Type B pancreatic cell (in vitro differentiated cells): ENCODE measurements at places on chromosomes 1 and 21. TPM values are rescaled to one million over a fixed set of nuclear protein-coding genes. Genes with fewer than 3 reads are reported as not detected.

DNA sequence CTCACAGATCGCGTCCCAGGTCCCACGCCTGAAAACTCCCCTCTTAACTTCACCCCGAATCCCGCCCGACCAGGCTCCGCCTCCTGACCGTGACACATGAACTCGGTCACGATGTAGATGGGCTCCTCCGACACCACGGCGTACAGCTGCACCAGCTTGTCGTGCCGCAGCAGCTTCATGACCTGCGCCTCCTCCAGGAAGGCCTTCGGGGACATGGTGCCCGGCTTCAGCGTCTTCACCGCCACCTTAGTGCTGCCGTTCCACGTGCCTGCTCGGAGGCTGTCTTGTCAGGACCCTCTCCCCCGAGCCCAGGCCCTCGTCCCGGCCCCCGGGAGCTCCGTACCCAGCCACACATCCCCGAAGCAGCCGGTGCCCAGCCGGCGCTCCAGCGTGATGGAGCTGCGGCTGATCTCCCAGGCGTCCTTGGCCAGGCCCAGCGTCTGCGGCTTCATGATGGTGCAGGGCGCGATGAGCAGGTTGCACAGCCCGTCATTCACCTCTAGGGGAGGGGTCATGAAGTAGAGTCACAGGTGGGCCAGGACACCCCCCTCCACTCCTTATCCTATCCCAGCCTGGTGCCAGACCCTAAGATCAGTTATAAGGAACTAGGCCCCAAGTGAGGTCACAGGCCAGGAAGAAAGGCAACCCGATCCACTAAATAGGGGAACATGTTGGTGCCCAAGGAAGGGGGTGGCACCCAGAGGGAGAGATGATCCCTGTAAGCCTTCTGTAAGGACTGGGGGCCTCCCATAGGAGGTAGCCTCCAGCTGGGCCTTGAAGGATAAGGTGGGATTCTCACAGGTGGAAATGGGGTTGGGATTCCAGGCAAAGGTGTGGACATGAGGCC lies 11.6 kb upstream of the AHDC1 start:
- DNase-seq, result no peak

Gene RGSL1
- not detected in 2 replicates for total RNA-seq

Gene PPIAL4G
- total RNA-seq, result not detected in 2 replicates

GRCh38 chr1:47724432-47724999 lies 272.7 kb downstream of the TRABD2B start:
- DNase-seq, result no peak

- DNase-seq, result no peak
Observed at GRCh38 chr1:204461331-204462228, 33.0 kb downstream of the PIK3C2B start.

GRCh38 chr1:235974616-235975015 lies 90.3 kb downstream of the NID1 start:
- DNase-seq, result no peak

GRCh38 chr1:85850238-85850637 lies 142.0 kb upstream of the ZNHIT6 start:
- no peak for DNase-seq

- DNase-seq, result no peak
Observed at GRCh38 chr1:94101613-94102525, 19.1 kb downstream of the ABCA4 start.

Gene KRTAP15-1
- total RNA-seq, result not detected in 2 replicates

Gene TMCC2
- 3.0 and 6.2 TPM in 2 replicates for total RNA-seq

DNA sequence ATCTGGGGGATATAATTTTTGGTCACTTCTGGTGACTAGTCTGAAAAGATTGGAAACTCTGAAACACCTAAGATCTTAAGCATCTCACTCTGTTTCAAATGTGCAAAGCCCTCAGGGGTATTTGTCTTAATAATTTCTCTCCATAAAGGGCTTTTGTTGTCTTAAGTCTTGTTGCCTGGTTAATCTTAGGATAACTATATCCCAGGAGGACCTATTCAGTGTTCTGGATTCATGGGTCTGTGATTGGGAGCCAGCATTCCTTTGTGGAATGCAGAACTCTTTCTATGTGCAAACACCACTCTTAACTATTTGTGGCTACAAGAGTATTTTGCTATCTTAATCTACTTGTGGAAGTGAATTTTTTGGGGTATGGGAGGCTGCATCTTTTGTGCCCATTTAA lies 1573.0 kb upstream of the PRMT6 start:
- DNase-seq, result no peak

- DNase-seq, result no peak
Observed at GRCh38 chr21:26377111-26377694, 195.9 kb downstream of the CYYR1 start.
